Fibroblast of skin of left quadriceps (primary cell): ENCODE measurements at places on chromosomes 3 and 15.

DNA sequence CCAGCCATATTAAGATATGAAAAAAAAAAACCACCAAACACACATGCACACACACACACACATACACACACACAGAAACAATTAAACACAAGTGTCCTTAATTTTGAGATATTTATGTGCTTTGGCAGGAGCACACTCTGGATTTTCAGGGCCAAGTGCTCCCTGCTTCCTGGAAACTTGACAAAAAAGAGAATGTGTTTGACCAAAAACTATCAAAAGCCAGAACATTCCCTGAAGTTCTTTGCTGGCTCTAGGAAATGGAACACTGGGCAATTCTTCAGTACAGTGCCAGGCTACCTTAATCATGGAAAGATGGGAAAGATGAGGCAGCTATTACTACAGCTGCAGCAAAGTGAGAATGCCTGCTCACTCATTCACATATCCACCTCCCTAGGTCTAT is 44.6 kb downstream of the P3H2 start:
- DNase-seq = peak; percentile 84

DNA sequence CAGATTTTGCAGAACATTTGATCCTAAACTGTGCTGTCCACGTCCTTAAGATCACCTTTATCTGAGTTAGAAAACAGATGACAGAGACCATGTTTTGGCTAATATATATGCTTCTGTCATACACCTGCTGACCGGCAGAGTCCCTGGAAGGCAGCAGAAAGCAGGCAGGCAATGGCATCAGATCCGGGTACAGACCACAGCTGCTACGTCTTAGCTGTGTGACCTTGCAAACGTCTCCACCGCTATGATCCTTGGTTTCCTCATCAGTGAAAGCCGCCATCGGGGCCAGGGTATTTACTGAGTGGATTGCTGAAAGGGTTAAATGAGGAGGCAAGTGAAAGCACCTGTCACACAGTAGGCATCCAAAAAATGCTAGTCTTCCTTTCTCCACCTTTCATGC is 72.1 kb downstream of the ABTB1 start:
- DNase-seq = no peak

DNA sequence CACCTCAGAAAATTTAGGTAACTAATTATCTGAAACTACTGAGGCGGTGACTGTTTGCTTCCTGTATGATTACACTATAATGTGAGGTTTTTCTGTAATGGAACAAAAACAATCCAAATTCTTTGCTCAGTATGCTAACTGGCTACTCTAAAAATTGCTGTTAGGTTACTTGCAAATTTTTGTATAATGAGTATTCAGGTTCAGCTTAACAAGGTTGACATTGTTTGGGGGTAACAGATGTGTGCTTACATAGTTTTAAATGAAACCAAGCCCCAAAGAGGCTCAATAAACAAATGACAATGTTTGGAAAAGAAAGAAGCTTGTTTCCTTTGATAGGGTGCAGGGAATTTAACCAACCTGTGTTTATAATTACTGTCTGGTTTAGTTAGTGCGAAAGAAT is 414.5 kb upstream of the MDFIC2 start:
- peak; percentile 30 for DNase-seq

GRCh38 chr15:67396114-67396513 is 124.8 kb upstream of the C15orf61 start:
- DNase-seq = no peak
